ENCODE measurements at places on chromosomes 13 and 19. TPM values are rescaled to one million over a fixed set of nuclear protein-coding genes. Genes with fewer than 3 reads are reported as not detected.

- DNase-seq: no peak
Observed at GRCh38 chr13:33058776-33059327, 42.6 kb downstream of the KL start.

DNA sequence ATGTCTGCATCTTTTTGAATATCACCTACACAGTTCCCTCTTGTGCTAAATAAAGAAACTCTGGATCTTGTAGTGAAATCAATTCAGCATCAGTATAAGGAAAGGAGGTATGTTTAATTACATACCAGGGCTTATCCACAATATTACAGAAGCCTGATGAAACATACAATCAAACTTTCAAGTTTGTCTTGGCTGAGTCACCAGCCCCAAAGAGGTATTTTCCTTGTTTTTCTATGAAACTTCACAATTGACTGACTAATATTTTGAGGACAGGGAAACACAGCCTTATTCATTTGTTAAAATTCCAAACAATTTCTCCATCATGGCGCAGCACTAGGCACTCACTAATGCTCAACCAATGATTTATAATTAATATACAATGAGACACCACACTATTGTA, 952.4 kb downstream of the PCDH17 start:
- DNase-seq: no peak

DNA sequence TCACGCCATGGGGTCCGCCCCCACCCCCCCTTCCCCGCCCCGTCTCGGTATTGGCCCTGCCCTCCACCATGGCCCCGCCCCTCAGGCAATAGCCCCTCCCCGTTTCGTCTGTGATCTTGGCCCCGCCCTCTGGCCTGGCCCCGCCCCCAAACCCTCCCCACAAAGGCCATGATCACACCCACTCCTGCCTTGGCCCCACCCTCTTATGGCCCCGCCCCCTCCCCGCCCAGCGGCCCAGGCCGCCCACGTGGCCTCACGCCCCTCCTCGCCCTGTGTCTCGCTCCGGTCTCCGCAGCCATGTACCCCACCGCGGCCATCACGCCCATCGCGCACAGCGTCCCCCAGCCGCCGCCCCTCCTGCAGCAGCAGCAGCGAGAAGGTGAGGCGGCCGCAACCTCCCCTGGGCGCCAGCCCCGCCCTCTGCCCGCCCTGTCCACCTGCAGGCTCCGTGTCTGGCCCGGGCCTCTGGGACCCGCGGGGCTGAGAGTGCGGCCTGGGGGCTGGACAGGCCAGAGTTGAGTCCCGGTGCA, 61.3 kb downstream of the CELF5 start:
- DNase-seq: no peak

GRCh38 chr19:33503030-33503429, 18.6 kb downstream of the PEPD start:
- DNase-seq: no peak

GRCh38 chr19:15304140-15304705, 28.1 kb downstream of the BRD4 start:
- no peak for DNase-seq

- DNase-seq: no peak
Observed at GRCh38 chr13:91774397-91774796, 376.0 kb downstream of the GPC5 start.

DNA sequence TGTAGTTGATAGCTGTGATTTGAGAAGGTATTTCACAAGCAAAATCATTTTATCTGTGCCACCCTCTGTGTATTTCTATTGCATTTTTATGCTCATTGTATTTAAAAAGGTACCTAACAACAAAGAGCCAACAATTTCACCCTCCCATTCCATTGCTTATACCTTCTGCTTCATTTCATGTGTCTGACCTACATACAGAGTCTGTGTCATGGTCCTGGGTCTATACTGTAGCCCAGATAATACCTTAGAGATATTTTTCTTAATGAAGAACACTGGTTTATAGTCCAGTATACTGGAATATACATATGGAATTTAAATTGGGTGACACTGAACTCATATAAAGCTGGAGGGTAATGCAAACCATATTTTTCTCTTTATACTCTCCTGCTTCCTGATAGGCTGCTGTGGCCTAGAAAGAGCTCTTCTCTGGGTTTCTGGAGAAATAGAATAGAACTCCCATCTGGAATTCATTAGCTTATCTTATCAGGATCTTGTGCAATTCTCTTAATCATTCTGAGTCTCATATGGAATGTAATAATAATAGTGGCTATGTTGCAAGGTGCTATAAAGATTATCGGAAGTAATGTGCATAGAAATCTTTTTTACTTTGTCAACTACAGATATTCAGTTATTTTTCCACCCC, 31.8 kb upstream of the SPART start:
- no peak for DNase-seq

Gene SEMA6B
- 35.1 TPM for total RNA-seq

Gene WDR87
- not detected for total RNA-seq

Gene CEACAM4
- 6.0 TPM for total RNA-seq

DNA sequence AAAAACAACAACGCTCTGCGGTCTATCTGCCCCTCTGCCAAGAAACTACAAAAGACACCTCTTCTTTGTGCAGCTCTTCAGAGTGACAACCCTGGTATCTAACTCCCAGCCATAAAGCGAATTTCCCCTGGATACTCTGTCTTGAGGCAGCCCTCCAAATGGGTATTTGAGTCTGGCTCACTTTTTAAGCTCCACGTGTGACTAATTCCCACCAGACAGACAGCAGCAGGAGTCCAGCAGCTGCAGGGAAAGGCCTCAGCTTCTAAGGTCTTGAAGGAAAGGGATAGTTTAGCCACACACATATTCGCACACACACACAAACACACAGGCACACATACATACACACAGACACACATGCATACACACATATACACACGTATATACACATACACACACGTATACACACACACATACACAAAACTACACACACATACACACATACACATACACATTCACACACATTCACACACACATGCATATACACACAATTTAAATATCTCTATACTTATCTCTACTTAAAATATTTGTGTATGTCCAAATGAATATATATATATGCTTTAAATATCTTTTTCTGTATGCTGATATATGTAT, 188.8 kb downstream of the TSHZ3 start:
- no peak for DNase-seq

Gene CNFN
- 2.2 TPM for total RNA-seq

DNA sequence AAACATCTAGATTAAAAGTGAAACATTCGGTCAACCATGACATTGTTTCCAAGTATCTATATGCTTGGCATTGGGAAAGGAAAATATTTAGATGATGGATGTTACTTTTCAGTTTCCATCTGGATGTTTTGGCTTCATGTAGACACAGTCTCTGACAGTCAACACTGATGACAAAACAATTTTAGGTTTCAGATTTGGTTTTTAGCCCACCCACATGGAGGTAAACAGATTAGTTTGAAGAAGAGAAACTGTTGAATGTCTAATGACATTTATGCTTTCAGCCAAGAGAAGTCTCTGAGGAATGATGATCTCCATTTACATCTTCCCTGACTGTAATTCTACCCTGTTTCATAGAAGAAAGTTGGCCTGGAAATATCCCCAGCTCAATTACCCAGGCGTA, 379.1 kb downstream of the SLITRK6 start:
- no peak for DNase-seq

- DNase-seq: peak; percentile 51
Observed at GRCh38 chr19:41114132-41114531, at the start of gene CYP2F1. TSS of gene CYP2F1 (plus strand) at chr19:41114432. CDS start at chr19:41116189, 1,757 bp downstream.

GRCh38 chr19:48120505-48120904, 9.9 kb upstream of the PLA2G4C start:
- no peak for DNase-seq

DNA sequence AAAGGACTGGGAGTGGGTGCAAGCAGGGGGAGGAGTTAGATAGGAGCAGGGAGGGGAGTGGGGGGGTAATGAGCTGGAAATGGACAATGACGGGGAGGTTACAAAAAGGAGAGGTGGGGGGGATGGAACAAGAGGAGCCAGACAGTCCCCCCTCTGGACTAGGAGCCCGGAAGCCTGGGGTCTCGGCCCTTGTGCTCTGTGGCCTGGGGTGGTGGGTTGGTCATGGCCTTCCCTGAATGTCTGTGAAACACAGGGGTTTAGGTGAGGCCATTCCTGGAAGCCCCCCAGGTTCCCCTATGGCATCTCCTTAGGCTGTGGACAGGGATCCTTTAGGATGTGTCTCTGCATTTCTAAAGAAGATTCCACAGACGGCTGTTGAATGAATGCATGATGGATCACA, 12.1 kb downstream of the KCNC3 start:
- DNase-seq: no peak

GRCh38 chr13:20824762-20825476, 51.2 kb upstream of the EEF1AKMT1 start:
- no peak for DNase-seq

- DNase-seq: no peak
Observed at GRCh38 chr13:36369268-36370107, 23.3 kb upstream of the SPART start.

Gene NFILZ
- total RNA-seq: not detected

GRCh38 chr19:18708452-18709231, 25.2 kb downstream of the CRTC1 start:
- no peak for DNase-seq

DNA sequence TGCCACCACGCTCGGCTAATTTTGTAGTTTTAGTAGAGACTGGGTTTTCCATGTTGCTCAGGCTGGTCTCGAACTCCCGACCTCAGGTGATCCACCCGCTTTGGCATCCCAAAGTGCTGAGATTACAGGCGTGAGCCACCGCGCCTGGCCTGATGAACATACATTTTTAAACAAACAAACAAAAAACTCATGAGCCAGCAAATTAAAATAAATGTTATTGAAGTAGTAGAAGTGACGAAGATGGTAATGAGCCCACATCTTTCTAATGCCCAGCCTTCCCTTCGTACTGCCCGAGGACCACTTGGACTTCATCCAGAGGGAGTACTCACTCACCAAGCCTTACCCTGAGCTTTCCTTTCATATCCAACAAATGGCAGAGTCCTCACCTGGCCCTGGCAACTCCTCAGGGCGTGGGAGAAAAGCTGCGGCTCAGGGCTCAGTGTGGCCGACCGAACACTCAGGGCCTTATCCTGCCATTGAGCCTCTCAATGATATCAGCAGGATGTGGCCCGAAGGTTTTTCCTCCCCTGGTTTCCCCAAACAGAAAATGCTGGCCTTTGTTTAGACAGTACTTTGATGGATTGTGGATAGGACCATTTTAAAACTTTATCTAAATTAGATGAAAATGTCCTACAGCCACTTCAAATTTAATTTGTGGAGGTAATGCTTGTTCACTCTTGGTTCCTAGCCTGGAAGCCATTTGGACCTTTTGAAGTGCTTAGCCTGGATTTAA, 22.8 kb upstream of the ABCC4 start:
- DNase-seq: no peak

DNA sequence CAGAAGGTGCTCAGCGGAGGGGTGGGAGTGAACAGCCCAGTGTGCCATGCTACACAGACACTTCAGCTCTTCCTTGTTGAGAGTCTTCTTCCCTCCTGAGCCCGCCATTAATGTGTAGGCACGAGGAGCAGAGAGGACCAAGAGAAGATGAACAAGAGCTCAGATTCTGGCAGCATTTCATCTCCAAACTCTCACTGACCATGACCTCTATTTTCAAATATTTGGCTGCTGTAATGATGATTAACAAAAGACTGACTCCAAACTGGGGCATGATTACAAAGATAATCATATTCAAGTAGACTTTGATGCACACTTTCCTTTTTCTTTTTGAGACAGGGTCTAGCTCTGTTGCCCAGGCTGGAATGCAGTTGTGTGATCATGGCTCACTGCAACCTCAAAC, 236.5 kb downstream of the DCLK1 start:
- no peak for DNase-seq

DNA sequence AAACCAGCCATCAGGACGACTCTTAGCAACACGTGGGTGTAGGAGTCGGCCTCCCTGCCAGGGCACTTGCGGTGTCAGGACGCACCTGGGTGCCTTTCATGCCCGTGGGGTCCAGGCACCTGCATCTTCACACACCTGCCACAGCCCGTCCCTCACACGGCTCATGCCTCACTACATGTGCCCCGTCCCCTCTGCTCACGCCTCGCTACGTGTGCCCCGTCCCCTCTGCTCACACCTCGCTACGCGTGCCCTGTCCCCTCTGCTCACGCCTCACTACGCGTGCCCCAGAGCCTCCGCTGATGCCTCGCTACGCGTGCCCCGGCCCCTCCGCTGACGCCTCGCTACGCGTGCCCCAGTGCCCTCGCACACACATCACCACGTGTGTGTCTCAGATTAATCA, 58.0 kb upstream of the F7 start:
- DNase-seq: no peak

Gene TRPC4
- total RNA-seq: 0.84 TPM

- DNase-seq: no peak
Observed at GRCh38 chr13:108426893-108427292, 157.4 kb downstream of the TNFSF13B start.

DNA sequence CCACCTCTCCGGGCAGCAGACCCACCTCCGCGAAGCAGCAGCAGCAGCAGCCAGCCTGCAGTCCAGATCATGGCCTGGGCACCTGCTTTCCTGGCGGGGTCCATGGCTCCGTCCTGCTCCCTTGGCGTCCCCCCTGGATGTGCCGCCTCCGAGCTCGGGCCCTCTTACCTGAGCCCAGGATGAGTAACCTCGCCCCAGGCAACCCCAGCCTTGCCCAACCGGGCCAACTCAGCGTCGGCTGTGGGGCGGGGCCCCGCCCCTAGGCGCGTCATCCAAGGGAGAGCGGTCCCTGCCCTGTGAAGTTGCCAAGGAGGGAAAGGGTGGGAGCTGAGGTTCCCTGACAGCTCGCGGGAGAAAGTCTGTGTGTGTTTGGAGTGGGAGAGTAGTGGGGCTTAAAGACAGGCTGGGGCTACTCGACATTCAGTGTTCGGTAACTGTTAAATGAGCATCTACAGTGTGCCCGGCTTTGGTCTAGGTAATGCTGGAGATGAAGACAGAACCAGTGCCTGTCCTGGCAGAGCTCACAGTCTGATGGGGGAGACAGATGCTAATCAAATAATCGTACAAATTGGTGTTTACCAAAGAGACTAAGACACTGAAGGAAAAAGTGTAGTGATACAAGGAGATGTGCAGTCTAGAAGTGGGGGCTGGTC, at the start of gene LYPD3:
TSS of gene LYPD3 (minus strand) at position 141 of the 653 bp plus-strand sequence. CDS start at position 104, 37 bp downstream.
- DNase-seq: no peak

DNA sequence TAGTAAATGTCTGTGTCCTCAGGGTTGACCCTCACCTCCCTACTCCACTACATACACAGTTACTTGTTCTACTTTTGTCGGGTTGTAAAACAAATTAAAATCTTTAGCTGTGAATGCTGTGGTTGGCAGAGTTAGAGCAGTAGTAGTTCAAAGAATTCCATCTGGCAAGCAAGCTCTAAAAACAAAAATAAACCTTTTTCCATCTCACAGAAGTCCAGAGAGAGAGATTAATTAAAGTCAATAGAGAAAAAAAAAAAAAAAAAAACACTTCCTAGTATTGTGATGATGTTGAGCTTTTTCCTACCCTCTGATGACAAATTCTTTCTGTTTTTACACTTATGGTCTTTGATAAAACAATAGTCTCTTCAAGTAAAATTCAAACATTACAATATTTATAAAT, 338.4 kb downstream of the PCDH17 start:
- DNase-seq: no peak
